Tibial artery (tissue), 4 donors: ENCODE measurements at places on chromosomes 2 and 18.

- no peak for DNase-seq
Observed at GRCh38 chr2:62208758-62209114, 12.8 kb downstream of the B3GNT2 start.

DNA sequence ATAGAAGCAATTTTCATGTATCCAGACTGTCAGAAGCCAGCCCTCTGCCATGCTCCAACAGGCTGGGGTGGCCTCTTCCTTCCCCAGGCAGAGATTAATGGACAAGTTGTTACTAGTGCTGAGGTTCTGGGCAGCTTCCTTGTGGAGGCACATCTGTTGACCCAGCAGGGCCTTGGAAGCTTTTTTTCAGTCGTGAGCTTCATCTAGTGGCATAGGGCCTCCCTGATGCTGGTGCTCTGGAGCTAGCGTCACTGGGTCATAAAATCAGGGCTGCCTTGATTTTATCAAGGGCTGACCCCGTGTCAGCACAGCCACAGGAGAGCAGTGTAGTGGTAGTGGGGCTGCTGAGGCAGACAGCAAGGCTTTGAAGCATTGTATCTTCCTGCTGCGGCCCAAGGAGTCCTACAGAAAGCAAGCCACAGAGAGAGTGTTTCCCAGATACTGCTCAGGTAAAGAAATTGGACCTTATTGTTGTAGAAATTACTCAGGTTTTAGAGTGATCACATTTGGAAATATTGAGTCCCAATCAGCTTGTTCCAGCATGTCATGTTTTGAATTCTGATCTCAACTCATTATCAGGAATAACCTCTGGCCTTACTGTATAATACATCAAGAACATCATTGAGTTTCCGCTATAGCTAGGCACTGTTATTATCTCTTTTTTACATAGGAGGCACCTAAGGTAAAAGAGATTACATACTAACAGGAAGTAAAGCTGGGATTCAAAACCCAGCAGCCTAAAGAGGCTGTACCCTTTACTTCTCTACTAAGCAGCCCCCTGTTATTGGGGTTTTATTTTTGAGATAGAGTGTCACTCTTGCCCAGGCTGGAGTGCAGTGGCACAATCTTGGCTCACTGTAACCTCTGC is 92.3 kb upstream of the ALPP start:
- no peak for DNase-seq

DNA sequence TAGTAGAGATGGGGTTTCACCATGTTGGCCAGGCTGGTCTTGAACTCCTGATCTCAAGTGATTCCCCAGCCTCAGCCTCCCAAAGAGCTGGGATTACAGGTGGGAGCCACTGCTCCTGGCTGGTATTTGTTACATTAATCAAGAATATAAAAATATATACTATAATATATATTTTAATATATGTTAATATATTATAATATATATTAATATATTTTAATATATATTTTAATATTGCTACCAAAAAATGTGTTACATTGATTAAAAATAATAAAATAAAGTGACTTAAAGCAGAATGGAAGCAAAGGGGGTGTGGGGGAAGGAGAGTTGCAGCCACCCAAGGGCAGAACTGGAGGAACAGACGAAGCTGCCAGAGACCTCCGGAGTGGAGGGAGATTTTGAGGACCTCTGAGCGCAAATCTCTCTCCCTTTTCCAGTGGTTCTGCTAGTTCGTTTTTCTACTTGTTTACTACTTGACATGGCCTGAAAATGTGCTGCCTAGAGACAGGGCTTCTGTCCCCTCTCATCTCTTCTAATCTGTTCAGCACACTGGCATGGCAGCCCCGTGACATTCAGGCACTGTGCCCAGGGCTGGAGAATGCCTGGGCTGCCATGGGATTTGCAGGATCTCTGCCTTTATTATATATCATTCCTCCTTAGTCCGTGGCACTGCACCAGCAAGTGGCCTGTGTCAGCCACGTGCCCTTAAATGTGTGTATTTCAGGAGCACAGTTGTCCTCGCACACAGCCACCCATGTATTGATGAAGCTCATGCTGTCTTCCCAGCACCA is 47.9 kb upstream of the RAB12 start:
- no peak for DNase-seq

- no peak for DNase-seq
Observed at GRCh38 chr2:187500585-187501359, 52.7 kb upstream of the CALCRL start.

GRCh38 chr2:64649013-64649484 is 4.7 kb downstream of the SERTAD2 start:
- DNase-seq, result no peak

DNA sequence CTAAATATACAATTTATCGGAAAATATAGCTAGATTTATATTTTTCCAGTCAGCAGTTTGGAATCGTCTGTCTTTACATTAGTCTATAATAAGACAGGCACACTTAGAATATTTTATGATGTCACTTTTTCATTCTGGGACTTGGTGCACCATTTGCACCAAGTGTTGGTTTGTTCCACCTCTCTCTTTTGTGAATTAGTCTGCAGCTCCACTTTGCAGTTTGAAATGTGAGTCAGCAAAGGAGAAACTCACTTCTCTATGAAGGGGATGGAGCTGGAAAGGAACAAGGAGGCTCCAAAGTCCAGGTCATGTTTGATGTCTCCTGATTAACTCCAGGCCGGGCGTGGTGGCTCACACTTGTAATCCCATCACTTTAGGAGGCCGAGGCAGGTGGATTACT is 63.8 kb upstream of the RTN4 start:
- DNase-seq, result no peak

- no peak for DNase-seq
Observed at GRCh38 chr2:120354935-120355779, 9.2 kb downstream of the INHBB start.

GRCh38 chr2:73373344-73373743 is 12.3 kb upstream of the ALMS1 start:
- DNase-seq, result no peak

DNA sequence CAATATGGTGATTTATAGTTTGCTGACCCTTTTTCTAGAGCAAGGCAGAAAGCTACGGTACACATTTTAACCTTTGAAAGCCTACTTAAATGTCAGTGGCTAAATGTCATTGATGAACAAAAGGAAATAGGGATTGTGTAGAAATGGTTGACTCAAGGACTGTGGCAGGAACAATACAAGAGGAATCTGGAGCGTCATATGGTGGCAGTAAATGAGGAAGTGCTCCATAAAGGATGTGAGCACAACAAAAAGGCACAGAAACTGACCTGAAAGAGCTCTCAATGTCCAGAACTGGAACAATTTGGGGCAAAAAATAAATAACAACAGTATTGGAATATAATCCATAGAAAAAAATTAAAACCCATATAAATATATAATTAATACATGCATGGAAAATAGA is 443.9 kb upstream of the VRK2 start:
- no peak for DNase-seq

- no peak for DNase-seq
Observed at GRCh38 chr2:141728886-141729285, 401.9 kb downstream of the LRP1B start.

GRCh38 chr2:227500301-227500630 is 28.3 kb downstream of the AGFG1 start:
- DNase-seq, result no peak

- DNase-seq, result peak; percentile 65
Observed at GRCh38 chr2:21256006-21256405, 132.2 kb downstream of the TDRD15 start.

DNA sequence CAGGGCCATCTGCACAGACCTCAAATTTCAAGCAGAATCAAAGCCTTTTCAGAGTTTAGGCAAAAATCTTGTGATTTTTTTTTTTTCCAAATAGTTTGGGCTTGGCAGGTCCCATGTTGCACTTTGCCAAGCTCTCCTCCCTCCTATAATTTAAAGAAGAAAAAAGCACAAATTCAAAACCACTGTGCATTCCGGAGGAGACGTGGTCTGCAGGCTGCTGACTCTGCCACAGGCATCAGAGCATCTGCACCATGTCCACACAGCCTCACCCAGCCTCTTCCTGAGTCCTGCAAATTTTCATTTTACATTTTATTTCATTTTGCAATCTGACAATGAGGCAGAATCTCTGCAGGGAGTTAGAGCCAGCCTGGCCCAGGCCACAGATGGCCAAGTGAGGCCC is 15.7 kb upstream of the GPC1 start:
- no peak for DNase-seq

DNA sequence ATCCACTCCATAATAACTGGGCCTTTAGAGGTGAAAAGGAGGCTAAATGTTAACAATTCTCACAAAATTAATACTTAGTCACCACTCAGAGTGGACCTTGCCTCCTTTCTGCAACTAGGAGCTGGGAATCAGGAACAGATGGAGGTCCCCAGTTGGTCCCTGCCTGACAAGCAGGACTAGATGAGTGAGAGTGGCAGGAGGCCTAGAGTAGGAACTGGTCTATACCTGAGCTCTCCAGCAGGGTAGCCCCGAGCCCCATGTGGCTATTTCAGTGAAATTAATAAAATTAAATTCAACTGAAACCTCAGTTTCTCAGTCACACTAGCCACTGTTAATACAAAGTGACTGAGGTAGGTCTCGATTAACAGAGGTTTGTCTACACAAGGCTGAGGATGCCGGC is 150.5 kb downstream of the MYO5B start:
- DNase-seq, result no peak

GRCh38 chr18:77547757-77548156 is 298.1 kb downstream of the GALR1 start:
- no peak for DNase-seq

DNA sequence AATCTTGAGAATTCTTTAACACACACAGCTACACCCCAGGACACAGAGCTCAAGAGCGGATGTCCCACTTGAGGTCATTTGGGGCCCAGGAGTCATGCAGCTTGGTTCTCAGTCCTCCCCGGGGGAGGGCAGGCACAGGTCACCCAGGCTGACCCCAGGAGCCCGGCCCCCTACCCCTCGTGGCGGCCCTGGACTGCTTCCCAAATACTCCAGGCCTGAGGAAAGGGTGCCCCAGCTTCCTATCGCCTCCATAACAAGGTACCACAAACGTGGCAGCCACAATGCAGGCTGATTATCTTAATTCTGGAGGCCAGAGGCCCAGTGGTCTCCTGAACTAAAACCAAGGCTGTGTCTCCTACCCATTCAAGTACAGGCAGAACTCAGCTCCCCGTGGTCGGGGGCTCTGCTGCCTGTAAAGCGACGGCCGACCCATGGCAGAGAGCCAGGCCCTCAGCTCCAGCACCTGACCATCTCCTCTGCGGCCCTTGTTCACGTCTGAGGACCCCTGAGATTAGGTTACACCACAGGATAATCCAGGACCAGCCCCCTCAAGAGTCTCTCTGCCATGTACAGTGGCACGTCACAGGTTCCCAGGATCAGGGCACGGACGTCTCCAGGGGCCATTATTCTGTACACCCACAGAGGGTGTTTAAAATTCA is 10.5 kb downstream of the SLC66A2 start:
- DNase-seq, result peak; percentile 42

GRCh38 chr18:33717339-33717738 is 139.3 kb downstream of the ASXL3 start:
- DNase-seq, result no peak

DNA sequence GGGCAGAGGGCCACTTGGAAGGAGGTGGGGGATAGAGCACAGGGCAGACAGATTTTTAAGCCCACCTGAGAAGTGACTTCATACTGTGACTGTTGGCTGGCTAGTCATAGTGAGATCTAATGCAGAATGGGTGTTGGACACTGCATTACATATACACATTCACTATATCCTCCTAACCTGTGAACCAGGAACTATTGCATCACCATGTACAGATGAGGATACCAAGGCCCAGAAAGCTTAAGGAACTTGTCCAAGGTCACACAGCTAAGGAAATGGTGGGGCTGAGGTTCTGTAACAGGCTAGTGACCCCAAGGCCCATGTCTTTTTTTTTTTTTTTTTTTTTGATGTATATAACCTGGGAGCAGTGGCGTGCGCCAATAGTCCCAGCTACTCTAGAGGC is 49.6 kb upstream of the SPRED2 start:
- no peak for DNase-seq

DNA sequence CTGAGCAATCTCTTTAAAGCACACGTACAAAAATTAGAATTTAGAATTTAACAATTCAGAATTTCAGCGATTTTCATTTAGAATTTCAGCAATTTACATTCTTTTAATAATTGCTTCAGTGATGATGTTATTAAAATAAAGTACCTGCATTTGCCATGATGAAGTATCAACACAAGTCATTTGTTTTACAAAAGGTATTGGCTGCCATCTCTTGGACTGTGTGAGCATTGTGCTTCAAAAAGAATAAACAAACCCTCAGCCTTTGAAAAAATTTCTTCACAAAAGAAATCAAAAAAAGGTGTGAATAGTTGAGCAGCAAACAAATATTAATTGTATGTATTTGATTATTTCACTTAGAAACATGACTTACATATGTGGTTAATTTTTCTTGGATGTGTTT is 27.1 kb upstream of the ZC3H15 start:
- DNase-seq, result no peak

DNA sequence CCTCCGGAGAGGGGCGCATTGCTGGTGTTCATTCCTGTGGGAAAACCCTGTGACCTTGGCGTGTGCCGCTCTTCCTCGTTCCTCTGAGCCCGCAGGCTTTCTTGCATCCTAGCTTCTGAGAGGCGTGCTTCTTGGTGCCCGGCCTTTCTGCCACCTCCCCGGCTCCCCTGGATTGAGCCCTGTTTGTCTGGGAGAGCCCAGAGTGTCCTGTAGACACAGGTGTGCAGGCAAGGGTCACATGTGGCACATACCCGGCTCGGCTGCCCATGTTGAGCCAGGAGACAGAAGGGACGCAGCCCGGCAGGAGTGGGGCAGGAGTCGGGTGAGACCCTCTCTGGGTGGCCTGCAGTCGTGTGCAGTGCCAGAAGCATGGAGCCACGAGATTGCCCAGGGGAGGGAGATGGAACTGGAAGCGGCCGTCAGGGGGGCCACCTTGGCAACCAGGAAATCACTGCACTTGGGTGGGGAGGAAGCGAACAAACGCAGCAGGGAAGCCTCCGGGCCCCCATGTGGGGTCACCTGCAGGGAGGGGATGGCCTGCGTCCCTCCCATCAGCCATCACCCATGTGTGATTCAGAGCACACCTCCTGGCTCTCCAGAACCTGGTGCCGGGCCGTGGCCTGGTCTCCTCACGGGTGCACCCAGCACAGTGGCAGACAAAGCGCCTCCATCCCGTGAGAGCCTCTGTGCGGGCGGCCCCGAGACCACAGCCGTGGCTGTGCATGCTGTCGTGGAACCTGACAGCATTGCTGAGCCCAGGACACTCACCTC is 92.9 kb downstream of the SH3BP4 start:
- DNase-seq, result no peak

DNA sequence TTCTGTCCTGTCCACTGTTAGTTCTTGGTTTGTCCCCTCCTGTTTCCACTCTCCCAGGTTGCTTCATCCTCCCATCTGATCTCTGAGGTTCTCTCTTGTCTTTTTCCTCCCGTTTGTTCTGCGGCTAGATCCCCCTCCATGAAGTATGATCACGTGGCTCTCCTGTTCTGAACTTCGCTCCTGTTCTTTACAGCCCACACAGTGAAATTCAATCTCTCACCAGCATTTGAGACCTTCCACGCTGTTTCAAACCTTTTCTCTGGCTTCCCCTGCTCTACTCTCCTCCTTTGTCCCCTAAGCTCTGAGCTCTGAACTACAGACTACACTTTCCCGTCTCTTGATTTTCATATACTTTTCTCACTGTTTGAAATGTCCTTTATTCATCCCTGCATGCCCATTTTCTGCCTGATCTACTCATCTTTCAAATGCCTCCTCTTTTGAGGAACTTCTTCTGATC is 83.5 kb downstream of the OSBPL6 start:
- no peak for DNase-seq
